ENCODE measurements at places on chromosomes 16 and 17.

DNA sequence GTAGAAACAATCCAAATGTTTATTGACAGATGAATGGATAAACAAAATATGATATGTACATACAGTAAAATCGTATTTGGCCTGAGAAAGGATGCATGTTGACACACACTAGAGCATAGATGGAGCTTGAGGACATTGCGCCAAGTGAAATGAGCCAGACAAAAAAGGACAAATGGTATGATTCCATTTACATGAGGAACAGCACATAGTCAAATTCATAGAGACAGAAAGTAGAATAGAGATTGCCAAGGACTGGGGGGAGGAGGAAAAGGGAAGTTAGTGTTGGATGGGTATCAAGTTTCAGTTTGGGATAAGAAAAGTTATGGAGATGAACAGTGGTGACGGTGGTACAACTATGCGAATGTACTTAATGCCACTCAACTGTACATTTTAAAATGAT, 47.9 kb downstream of the COPRS start:
- DNase-seq, result no peak

DNA sequence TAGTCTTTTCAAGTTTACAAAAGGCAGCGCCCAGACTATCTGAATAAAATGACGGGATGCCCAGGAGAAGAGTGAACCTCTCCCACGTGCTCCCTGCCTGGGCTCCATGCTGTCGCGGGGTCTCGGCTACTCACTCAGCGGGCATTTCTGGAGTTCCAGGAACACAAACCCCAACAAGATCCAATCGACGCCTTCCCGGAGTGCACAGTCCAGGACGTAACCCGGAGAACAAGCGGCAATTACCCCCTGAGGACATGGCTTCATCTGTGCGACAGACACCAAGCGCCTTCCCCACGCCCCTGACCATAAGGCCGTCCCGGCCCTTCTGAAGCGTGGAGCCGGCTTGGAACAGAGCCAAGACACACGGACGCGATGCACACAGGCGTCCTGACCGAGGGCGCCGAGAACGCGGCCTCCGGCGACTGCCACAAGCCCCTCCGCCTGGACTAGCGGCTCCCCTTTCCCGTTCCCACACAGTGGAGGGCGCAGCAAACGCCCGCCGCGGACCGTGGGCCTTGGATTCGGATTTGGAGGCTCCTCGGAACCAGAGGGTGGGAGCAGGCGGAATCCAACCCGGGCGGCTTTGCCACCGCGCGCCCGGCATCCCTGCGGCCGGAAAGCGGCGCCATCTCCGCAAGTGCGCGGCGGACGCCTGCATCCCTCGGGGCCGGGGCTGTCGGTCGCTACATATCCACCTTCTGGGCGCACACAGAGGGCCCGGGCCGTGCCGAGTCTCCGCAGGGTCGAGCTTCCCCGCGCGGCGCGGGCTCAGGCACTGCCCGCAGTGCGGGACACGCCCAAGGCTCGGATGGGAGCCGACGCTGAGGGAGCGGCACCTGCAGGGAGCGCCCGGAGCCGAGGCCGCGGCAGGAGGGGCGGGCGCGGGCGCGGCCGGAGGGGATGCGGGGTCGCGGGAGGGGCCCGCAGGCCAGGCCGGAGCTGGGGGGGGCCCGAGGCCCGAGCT, 725 bp downstream of the ABCA3 start:
- peak; percentile 55 for DNase-seq

- DNase-seq, result no peak
Observed at GRCh38 chr17:40810494-40810893, 10.7 kb upstream of the KRT28 start.

DNA sequence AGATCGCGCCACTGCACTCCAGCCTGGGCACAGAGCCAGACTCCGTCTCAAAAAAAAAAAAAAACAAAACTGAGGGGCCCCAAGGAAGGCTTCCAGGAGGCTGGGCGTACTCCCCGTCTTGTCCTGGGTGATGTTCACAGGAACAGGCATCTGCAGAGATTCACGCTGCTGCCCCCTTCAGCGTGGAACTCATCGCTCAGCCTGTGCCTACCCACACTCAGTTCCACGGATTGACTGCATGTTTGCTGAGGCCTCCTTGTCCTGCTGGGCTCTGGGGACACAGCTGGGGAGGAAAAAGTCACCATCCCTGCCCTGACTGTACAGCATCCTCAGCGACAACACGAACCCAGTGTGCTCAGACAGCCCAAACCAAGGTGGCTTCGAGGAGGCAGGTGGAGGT, 12.9 kb upstream of the OSGIN1 start:
- DNase-seq, result no peak

GRCh38 chr17:36844601-36845000, 92.7 kb upstream of the LHX1 start:
- no peak for DNase-seq

DNA sequence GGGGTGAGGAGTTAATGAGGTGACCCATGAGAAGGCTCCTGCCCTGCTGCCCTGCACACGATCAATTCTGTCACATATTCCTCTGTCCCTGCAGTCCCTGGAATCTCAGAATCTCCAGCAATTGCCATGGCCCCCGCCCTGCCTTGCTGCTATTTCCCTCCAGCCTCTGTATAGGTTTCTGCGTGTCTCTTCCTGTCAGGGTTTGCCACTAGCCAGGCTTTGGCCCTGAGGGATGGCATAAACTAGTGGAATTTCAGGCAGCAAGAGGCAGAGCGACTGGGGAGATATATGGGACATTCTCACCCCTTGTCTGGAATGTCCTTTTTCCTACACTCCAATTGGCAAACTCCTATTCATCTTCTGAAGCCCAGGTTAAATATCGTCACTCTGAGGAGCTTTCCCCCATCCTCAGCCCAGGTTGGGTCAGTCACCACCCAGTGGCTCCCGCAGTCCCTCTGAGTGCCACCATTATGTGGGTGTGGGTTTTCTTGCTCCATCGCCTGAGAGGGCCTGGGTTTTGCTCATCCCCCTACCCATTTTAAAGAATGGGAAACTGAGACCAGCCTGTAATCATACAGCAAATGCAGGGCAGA, 15.5 kb upstream of the NATD1 start:
- DNase-seq, result no peak

- DNase-seq, result no peak
Observed at GRCh38 chr17:76966016-76966415, 97.8 kb downstream of the MGAT5B start.

GRCh38 chr16:48184681-48185080, 28.9 kb upstream of the ABCC12 start:
- no peak for DNase-seq

DNA sequence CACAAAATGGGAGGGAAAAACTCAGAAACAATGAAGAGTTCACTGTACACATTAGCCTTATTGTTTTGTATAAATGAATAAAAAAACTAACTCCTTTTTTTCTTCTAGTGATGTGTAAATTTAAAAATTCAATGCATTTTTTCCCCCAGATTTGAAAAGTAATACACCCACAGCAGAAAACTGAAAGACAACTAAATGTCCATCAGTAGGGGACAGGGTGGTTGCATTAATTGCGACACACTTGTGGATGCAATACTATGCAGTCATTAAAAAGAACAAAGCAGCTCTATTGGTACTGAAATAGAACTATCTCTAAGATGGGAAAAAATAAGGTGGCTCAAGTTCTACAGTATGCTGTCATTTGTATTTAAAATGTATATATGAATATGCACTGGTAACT, 13.7 kb upstream of the WIPI1 start:
- DNase-seq, result no peak

DNA sequence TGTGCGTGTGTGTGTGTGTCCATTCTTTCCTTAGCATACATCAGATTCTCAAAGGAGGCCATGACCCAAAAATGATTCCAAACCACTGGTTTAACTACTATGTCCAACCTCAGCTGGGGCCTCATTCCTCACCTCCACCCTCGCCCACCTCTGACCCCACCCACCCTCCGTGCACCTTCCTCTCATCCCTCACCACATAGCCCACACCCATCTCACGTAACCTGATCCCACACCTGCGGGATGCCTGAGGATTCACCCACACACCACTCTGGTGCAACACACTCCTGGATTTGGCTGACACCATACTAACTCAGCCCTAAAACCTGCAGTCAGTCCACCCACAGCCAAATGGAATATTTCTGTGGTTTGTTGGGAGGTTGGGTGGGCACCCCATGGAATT, 3.3 kb upstream of the CSNK2A2 start:
- no peak for DNase-seq

GRCh38 chr17:78257810-78258322, 26.4 kb downstream of the TMEM235 start:
- DNase-seq, result no peak

DNA sequence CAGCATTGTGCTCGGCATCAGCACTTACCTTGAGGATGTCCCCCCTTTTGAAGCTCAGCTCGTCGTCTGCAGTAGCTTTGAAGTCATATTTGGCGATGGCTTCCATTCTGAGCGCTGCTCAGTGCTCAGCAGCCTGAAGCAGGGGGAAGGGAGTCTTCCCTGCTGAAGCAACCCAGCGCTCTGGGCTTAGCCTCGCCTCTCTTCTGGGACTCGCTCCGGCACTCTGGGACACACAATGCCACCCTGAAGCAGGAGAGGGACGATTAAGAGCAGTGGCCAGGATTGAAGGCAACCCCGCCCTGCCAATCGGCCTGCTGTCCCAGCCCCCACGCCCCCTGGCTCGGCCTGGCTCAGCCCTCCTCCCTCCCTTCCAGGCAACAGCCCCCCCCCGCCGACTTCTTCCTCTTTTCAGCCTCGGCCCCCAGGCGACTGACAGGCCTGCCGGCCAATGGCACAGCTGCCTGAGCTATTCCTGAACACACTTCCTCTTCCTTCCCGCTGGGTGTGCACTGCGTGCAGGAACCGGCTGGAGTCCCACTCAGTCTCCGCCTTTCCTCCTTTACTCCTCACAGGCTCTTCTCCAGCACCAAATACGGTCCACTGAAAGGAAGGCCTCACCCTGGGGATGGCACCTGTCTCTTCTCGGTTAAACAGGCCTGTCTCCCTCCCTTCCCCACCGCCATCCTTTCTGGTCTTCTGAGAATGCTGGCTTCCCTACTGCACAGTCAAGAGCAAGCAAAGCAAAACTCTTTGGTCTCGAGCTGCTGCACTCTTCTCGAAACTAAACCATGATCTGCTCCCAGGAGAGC, 11.8 kb downstream of the GRB2 start:
- peak; percentile 84 for DNase-seq

- peak; percentile 80 for DNase-seq
Observed at GRCh38 chr16:1414532-1415260, at the start of gene UNKL. Gene UNKL (minus strand): TSS chr16:1414704. CDS start chr16:1414691, 13 bp downstream.

All from activated naive CD8-positive, alpha-beta T cell treated with anti-CD3 and anti-CD28 coated beads for 36 hours (primary cell).